Mesothelial cell of epicardium (in vitro differentiated cells): ENCODE measurements at places on chromosomes 12 and 14.

DNA sequence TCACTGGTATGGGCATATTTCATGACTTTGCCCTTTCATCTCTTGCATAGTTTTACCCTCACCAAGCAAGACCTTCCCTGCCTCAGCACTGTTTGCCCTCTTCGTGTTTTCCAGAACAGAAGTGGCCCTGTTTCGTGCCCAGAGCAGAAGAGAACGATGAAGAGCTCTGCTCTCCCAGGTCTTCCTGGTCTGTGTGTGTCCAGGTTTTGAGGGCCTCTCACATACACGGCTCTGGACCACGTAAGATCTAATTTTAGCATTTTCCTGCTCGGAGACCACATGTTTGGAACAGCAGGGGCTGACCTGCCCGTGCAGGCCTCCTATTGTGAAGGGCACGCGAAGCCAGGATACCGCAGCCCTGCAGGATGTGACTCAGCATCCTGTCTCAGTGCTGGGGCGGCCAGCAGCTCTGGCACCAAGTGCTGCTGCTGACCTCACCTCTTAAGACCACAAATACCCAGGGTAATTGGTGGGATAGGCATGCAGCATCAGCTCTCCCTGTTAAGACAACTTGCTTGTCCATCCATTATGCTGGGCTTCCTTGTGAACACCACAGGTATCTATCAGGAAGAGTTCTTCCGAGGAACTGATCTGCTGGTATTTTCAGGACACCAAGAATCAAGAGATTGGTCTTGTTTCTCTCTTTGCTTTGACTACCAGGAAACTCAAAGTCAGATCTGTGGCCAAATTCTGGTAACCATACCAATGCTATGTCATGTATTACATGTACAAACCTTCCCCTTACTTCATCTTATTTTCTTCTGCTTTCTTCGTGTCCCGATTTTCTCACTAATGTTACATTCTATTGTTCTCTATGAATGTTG lies 19.0 kb downstream of the SSH1 start:
- DNase-seq: no peak

DNA sequence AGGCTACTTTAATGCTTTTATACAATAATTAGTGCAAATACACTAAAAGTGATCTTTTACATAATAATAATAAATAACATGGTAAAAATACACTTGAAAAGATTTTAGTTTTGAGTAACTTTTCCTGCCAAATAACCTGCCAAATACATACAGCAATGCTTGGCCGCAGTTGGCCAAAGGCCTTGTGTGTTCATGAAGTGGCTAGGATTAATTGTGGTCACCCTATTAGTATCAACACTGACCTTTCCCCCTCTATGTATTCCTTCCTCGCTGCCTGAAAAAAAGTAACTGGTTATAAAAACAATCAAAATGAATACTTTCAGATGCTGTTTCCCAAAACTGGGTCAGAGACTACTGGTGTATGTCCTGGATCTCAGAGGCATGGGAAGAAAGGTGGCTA lies 34.3 kb downstream of the KICS2 start:
- no peak for DNase-seq

- DNase-seq: no peak
Measured at GRCh38 chr12:120597861-120598260, 16.7 kb upstream of the POP5 start.

DNA sequence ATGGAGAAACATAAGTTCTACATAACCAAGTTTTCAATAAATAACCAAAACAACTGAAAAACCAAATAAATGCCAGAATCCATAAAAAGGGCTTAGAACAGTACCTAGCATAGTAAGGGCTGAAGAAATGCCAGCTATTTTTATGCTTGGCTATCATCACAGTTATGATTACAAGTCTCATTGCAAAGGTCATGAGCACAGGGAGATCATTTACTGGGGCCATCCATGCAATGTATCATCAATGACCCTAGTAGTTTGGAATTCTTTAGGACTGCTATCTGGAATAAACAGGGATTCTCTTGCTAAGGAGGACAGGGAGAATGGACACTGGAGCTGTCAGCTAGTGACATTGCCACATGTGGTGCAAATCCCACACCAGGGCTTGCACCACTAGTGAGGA lies 92.5 kb upstream of the NAP1L1 start:
- no peak for DNase-seq

DNA sequence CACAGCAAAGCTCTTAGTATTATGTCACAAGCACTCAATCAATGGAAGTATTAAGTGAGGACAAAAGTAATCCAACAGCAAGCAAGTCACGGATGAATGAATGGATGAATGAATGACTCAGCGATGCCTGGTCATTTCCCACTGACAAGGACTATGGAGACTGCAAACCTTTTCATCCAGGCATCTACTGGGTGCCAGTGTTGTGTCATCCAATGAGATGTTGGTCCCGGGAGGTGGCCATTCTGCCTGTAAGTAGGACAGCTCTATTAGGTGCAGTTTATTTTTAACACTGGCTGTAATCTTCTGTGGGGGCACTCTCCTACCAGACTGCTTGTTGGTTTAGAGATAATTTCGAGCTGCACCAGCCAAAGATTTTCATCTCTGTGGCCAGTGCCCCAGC lies 39.4 kb downstream of the STAB2 start:
- no peak for DNase-seq

DNA sequence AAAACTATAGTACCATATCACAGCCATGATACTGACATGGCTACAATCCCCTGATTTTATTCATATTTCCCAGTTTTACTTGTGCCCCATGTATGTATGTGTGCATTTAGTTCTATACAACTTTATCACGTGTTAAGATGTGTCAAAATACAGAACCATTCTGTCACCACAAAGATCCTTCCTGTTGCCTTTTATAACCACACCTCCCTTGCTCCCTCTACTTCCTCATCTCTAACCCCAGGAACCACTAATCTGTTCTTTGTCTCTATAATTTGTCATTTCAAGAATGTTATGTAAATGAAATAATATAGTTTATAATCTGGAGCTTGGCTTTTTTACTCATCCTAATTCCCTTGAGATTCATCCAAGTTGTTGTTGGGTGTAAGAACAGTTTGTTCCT lies 358.4 kb downstream of the DPF3 start:
- DNase-seq: no peak

DNA sequence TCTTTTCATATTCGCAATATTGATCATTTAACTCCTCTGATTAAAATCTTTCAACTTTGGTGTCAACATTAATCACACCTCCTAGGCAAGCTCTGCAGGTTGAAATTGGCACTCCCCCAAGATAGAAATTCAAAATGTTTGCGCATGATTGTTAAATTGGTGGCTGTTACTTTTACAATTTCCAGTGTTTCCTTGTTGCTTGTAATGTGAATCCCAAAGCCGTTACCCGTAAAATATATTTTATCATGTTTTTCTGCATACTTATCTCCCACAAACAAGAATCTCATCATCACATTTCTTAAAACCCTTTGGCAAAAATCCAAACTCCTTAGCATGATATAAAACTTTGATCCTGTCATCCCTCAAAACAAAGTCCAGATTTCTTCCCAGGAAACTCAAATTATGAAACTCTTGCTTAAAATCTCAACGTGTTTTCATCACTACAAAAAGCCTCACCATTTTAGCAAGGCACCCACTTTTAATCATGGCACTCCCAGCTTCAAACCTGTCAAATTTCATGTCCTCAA lies 14.7 kb downstream of the RTL1 start:
- DNase-seq: no peak

GRCh38 chr12:82745807-82746206 lies 59.1 kb downstream of the TMTC2 start:
- DNase-seq: no peak

DNA sequence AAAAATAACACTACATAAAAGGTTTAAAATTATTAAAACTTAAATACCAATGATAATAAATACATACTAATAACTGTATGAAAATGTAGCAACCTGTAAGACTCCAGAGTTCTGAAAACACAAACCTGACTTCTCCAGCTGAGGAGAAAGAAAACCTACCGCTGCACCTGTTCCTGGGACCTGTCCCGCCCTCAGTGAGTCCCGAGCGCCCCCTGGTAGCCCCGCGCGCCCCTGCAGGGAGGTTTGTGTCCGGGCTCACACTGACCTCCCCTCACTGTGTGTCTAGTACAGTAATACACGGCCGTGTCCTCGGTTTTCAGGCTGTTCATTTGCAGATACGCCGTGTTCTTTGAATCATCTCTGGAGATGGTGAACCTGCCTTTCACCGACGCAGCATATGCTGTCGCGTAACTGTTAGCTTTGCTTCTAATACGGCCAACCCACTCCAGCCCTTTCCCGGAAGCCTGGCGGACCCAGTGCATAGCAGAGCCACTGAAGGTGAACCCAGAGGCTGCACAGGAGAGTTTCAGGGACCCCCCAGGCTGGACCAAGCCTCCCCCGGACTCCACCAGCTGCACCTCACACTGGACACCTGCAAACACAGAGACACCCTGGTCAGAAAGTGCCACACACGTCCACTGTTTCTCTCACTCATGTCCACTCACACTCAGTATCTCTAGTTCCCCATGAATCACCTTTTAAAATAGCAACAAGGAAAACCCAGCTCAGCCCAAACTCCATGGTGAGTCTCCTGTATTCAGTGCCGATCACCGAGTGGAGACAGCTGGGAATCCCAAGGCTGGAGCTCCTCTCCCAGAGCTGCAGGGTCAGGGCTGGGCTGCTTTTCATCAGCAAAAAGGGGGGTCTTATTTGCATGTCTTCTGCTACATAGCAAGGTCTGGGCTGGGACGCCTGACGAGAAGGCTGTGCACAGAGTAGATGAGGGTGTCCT lies 1276.3 kb downstream of the TMEM121 start:
- no peak for DNase-seq

DNA sequence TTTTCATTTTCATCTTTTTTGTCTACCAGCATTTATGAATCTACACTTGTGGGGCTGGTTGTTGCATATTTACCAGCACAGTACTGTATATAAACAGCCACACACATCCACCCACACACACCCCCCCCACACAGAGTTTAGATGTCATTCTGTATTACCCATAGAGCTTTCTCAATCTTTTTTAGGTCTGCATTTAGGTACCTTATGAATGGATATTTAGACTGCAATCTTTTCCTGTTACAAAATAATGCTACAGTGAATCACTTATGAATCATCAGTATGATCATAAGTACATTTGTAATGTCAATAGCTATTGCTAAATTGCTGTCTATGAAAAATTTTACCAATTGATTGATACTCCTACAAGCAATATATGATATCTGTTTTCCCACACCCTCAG lies 67.3 kb upstream of the STK38L start:
- DNase-seq: no peak

- no peak for DNase-seq
Measured at GRCh38 chr12:25089738-25090137, 105.2 kb downstream of the DNAI7 start.

DNA sequence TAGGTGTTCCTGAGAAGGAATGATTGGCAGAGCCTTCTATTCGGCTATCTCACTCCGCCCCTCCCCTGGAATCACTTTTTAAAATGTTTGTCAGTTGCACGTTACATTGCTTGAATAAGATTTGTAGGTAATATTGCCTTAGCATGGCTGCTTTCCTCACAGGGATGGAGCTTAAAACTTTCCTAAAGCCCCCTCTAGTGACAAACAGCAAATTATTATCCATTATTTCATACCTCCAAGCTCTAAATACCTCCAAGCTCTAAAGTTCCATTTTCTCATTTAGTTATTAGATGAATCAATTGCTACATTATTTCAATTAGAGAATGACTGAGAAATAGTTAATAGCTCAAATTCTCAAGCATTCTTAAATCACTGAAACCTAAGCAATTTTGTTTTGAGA lies 5.1 kb upstream of the SPATA7 start:
- no peak for DNase-seq

- DNase-seq: no peak
Measured at GRCh38 chr14:23421594-23421993, 13.5 kb upstream of the MYH6 start.

- DNase-seq: no peak
Measured at GRCh38 chr12:9732921-9733461, at the start of gene CLECL1. CLECL1 (minus strand) TSS chr12:9733097.

DNA sequence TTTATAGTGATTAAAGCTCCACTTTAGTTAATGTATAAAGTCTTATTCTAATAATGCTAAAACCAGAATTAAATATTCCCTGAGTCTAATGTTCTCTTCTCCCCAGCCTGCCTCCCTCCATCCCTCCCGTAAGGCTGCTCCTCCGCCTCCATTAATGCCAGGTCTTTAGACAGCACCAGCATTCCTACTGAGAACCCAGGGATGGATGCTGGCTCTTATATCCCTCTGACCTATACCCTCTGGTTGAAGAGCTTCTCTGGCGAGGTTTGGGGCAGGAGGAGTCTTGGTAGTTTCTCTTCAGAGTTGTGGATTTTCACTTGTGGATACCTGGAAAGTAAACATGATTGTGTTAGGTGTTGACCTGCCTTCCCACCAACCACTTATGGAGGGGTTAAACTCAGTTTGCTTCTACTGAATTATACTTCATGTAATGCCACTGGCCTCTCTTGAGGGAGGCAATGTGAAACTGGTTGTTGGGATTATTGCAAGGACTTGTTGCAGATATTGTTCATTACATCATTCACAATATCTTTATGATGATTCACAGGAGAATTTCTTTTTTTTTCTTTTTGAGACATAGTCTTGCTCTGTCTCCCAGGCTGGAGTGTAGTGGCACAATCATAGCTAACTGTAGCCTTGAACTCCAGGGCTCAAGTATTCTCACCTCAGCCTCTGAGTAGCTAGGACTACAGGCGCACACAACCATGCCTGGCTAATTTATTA lies 11.1 kb upstream of the SMAGP start:
- no peak for DNase-seq

DNA sequence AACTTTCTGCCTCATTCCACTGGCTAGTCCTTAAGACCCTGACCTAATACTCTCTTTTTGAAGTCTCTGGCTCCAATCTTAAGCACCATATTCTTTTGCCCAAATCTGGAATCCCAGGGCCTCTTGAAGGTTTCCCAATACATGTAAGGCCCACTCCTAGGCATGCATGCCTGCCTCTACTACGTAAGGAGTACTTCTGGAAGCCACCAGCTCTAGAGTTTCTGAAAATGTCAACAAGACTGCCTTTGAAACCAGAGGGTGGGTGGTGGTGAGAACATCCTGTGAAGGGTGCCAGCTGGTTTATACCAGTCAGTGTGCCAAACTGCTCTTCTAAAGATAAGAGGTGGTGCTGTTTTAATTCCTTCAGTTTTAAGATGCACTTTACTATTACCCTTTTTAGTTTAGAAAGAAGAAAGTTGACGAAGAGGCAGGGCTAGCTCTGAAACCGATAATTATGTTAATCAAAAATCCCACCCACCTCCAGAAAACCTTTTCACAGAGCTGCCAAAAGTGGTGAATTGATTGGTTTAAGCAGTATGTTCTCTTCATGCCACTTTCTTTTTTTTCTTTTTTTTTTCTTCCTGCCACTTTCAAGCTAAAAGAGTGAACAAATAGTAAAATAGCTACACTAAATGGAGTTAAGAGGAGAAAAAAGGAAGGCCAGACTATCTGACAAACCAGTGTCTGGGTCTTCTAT lies 8.7 kb upstream of the WDR89 start:
- DNase-seq: no peak

DNA sequence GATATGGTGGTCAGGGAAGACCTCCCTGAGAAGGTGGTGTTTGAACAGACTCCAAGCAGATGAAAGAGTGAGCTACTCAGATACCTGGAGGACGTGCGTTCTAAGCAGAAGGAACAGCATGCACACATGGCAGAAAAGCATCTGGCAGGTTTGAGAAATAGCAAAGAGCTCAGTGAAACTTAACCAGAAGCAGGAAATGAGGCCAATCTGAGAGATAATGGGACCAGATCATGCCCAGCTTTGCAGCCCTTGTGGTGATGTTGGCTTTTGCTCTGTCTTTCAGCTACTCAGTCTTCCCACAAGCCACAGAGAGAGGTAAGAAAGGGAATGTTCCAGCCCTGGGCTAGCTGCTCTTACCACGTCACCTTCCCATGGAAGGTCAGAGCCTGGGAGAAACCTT lies 176.3 kb upstream of the GSC start:
- no peak for DNase-seq
